ENCODE measurements at places on chromosomes 11 and 22.

- no peak for DNase-seq
These were observed 85.5 kb downstream of the DGCR2 start for GRCh38 chr22:19036523-19037273.

DNA sequence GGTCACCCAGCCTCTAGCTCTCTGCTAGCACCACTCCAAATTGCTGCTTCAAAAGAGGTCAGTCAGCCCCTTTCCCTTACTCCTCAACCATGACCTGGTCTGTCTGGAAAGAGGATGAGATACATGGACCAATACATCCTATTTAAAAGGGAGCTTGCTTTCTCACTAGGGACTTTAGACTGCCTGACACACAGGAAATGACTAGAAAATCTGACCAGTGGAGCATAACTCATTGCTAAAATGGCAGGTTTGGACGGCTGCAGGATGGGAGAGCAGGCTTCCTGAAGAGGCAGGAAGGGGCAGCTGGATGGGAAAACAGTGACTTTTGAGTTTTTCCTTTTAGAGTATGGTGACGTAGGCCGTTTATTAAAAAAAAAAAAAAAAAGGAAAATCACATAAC is 25.3 kb downstream of the STIM1 start:
- DNase-seq = no peak

DNA sequence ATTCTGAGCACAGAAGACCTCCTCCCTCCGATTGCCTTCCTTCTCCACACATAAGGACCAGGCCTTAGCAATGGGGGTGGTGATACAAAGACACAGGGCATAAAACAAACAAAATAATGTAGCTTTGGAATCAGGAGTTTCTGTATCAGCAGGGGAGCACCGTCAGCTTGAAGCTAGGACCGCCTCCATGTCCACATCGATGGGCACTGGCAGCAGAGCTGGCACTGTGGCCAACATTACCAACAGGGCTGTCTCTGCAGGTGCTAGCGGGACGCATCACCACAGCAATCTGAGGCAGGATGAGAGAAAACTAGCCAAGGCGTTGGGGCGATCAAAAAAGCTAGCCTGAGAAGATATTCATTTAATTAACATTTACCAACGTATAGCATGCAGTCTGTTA is 201.4 kb downstream of the MAML2 start:
- DNase-seq = no peak

- DNase-seq = peak; percentile 65
These were observed at the start of gene MYRF for GRCh38 chr11:61752117-61752924. Gene MYRF, plus strand, starts transcription at chr11:61752636. Its CDS starts 109 bp downstream, at chr11:61752745.

GRCh38 chr22:46801331-46801811 is 38.9 kb downstream of the TBC1D22A start:
- no peak for DNase-seq

- no peak for DNase-seq
These were observed 5.3 kb downstream of the SLC17A6 start for GRCh38 chr11:22343371-22344032.
